ENCODE measurements at places on chromosomes 1 and 21. TPM values are rescaled to one million over a fixed set of nuclear protein-coding genes. Genes with fewer than 3 reads are reported as not detected.
A peak's percentile ranks its signal among the peaks of the same experiment; 100 is the strongest.

CFAP45 gene
- total RNA-seq, result 0.73 TPM

- DNase-seq, result no peak
Measured at GRCh38 chr21:44485254-44485793, 30.0 kb downstream of the LRRC3 start.

GRCh38 chr1:1021010-1021919 is 1.3 kb downstream of the AGRN start:
- DNase-seq, result no peak

- peak; percentile 90 for DNase-seq
Measured at GRCh38 chr1:18901952-18902522, 318 bp downstream of the ALDH4A1 start.

DNA sequence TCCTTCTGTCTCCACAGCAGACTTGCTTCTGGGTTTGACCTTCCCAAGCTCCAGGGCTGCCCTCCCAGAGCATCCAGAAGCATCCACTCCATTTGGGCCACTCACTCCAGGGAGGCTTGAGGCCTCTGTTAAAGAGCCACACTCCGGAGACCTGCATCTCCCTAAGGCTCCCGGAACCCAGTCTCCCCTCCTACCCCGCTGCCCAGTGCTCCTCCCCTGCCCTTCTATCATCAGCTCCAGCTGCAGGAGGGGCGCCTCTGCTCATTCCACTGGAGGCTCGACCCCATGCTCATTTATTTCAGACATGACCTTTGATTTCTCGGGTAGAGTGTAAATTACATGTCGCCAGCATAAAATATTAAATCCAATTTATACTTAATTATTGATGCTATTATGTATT is 142.5 kb downstream of the SYF2 start:
- no peak for DNase-seq

GRCh38 chr1:71509051-71509595 is 428.3 kb upstream of the ZRANB2 start:
- DNase-seq, result no peak

Measured in chondrocyte (in vitro differentiated cells).